ENCODE measurements at places on chromosomes 12 and 14. TPM values are rescaled to one million over a fixed set of nuclear protein-coding genes. Genes with fewer than 3 reads are reported as not detected.

DNA sequence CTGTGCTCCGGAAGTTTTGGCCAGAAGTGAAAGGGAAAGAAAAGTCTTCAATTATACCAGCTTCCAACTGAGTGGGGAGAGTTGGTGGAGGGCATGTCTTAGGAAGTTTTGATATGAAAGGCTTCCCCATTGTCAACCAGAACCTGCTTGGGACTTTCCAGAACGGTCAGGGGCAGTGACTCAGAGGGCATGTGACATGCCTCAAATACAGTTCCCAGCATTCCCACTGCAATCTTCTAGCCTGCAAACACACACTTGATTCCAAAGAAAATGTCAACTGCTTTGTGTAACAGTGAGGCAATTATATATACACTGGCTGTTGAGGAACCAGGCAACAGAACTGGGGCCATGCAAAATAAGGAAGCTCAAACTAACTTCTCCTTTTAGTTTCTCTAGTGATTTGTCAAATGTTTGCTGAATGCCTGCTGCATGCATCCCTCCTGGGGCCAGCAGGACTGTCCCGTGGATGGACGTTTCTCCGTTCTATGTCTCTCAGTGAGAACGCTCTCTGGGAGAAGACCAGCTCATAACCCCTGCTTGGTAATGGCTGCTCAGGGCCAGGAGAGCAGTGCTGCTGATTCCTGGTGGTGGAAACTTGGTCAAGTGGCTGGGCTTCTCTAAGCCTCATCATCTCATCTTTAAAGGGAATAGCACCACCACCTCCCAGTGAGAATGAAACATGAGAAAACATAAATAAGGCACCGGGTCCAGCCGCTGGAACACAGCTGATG, 18.3 kb downstream of the SLC25A47 start:
- peaks cover 30% of the 10 kb centered on the region for H3K36me3 ChIP-seq
- H3K27ac ChIP-seq: no peak overlapping the region
- H3K27me3 ChIP-seq: no peaks in the 10 kb centered on the region
- no peak for DNase-seq

DNA sequence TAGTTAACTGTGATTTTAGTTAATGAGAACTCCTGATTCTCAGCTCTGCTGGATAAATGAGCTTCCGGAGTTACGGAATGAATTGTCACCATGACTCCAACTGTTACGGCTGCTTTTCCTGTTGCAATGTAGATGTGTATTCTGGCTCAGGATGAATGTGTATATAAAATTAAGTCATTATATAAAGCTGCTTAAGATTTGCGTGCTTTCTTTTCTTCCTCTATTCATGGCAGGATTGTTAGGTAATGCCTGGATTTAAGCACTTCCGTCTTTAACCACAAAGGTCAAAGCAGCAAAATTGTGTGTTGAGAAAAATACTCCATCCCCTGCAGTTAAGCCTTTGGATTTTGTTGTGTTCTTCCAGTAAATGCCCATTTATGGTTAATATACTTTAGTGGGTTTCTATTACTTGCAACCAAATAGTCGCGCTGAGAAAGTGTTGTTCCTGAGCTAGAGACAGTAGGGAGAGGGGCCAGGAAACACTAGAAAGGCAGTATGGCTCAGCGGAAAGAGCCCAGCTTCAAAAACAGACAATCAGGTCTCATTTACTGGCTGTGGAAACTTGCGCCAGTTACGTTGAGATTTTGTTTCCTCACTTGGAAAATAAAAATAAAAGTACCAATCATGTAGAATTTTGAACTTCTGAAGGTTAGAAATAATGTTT, 9.4 kb upstream of the CCDC175 start:
- H3K4me3 ChIP-seq: peak overlapping the region; percentile 17
- no peaks in the 10 kb centered on the region for H3K36me3 ChIP-seq
- H3K4me1 ChIP-seq: no peaks in the 10 kb centered on the region
- no peak for DNase-seq
- H3K27ac ChIP-seq: no peak overlapping the region
- no peaks in the 10 kb centered on the region for H3K27me3 ChIP-seq

DNA sequence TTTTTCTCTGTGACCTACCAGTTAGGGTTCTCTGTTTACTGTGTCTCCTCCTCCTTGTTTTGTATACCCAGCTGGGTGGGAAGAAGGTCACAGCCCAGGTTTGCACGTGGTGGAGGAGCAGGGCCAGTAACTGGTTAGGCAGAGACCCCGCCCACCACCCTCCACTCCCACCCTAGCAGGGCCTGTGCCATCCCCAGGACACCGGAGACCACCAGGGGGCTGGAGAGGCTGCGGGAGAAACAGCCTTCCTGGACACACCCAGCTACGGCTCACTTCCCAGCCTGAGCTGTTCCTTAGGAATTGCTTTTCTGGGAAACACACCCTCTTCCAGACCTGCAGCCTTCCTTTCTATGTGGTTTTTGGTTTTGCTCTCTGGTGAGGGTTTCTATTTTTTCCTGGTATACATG, 21.1 kb downstream of the BDKRB2 start:
- H3K36me3 ChIP-seq: no peaks in the 10 kb centered on the region
- peaks cover 7% of the 10 kb centered on the region for H3K27me3 ChIP-seq
- no peaks in the 10 kb centered on the region for H3K4me1 ChIP-seq
- no peak overlapping the region for H3K27ac ChIP-seq
- no peak overlapping the region for H3K4me3 ChIP-seq
- no peak for DNase-seq

DNA sequence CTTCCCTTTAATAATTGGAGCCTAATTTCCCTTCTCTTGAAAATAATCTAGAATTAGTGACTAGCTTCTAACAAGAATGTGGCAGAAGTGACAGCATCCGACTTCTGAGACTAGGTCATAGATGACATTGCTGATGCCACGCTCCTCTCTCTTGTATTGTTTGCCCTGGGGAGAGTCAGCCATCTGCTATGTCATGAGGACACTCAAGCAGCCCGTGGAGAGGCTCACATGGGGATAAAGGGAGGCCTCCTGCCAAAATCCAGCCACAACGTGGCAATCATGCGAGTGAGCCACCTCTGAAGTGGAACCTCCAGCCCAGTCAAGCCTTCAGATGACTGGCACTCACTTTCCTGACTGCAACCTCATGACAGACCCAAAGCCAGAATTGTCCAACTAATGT, 54.2 kb upstream of the LRRK2 start:
- H3K4me3 ChIP-seq: no peak overlapping the region
- H3K36me3 ChIP-seq: no peaks in the 10 kb centered on the region
- H3K27ac ChIP-seq: no peak overlapping the region
- no peak for DNase-seq

DNA sequence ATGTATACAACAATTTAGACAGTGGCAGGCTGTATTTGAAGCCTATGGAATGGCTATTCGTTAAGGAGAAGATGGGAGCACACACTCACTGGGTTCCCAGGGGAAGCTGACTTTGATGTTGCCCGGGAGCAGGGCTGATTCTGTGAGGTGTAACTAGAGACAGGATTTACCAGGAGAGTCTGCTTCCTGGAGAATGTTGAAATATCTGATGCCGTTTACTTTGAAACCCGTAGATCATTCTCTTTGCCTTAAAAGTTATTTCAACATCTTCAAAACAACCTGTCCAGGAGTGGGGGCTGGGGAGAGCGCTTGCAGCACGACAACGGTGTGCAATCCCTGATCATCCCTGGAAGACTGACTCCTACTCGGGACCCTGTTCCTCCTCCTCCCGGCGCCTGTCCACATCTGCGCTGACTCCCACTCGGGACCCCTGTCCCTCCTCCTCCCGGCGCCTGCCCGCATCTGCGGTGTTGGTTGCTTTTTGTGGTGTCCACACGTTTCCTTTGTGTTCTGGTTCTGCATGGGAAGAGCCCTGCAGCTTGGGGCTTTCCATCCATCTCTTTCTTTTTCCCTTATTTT, 72.6 kb downstream of the AACS start:
- H3K4me1 ChIP-seq: no peaks in the 10 kb centered on the region
- no peak overlapping the region for H3K4me3 ChIP-seq
- H3K27me3 ChIP-seq: no peaks in the 10 kb centered on the region
- H3K36me3 ChIP-seq: peaks cover 8% of the 10 kb centered on the region
- H3K27ac ChIP-seq: no peak overlapping the region

Gene GPR84
- total RNA-seq: 0.53 TPM

Gene CEBPE
- total RNA-seq: not detected
